ENCODE measurements at places on chromosomes 12 and 14.
A peak's percentile ranks its signal among the peaks of the same experiment; 100 is the strongest.

GRCh38 chr14:51308866-51309265 is 68.8 kb downstream of the TMX1 start:
- DNase-seq = no peak

DNA sequence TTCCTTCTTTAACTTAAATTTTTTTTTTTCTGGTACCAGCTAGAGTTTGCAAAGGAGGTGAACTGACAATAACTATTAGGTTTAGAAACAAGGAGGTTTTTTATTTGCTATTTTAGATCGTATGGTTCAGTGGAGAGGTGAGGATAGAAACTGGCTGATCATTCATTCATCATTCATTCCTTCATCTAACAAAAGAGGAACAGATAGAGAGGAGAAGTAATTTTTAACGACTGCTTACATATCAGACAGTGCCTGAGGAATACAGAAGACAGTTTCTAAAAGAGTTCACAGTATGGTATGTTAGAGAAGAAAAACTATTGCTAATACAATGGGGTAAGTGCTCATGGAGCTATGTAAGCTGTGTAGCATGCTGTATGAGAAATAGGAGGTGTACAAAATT is 111.1 kb downstream of the ERC1 start:
- no peak for DNase-seq

GRCh38 chr14:61513986-61514830 is 181.1 kb upstream of the HIF1A start:
- no peak for DNase-seq

DNA sequence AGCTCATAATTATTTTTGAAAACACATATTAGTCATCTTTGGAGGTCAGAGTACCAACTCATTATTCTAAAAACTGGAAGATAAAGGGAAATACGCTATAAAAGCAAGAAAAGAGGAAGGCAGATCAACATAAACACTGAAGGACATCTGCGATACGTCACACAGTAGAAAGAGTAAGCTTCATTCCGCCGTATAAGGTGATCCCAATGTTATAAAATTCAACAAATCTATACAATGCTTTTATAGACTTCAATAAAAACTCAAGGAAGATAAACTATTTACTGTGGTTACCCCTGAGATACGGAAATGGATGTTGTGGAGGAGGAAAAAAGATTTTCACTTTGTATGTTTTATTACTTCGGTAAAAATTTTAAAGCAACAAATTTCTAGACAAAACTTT is 92.6 kb downstream of the ITPR2 start:
- DNase-seq = no peak

- no peak for DNase-seq
Measured at GRCh38 chr14:71262441-71262840, 355.2 kb downstream of the PCNX1 start.

DNA sequence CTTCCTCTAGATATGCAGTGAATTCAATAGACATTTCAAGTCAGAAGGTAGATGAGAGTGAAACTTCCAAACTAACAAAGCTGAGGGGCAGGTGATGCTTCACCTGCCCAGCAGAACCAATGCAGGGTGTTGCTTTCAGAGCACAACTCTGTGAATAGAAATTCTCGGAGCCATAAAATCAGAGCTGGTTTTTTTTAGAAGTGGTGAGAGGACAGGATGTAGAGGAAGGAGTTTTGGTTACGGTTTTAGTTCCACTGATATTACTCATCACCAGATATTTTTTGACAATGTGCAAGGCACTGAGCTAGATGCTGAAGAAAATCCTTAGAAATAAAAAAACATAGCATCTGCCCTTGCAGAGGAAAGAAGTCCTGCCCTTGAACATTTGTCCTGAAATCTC is 62.2 kb downstream of the BMP4 start:
- DNase-seq = peak; percentile 64

GRCh38 chr12:32139064-32139421 is 32.4 kb downstream of the BICD1 start:
- peak; percentile 49 for DNase-seq

- no peak for DNase-seq
Measured at GRCh38 chr14:50798048-50798421, 32.9 kb downstream of the NIN start.

DNA sequence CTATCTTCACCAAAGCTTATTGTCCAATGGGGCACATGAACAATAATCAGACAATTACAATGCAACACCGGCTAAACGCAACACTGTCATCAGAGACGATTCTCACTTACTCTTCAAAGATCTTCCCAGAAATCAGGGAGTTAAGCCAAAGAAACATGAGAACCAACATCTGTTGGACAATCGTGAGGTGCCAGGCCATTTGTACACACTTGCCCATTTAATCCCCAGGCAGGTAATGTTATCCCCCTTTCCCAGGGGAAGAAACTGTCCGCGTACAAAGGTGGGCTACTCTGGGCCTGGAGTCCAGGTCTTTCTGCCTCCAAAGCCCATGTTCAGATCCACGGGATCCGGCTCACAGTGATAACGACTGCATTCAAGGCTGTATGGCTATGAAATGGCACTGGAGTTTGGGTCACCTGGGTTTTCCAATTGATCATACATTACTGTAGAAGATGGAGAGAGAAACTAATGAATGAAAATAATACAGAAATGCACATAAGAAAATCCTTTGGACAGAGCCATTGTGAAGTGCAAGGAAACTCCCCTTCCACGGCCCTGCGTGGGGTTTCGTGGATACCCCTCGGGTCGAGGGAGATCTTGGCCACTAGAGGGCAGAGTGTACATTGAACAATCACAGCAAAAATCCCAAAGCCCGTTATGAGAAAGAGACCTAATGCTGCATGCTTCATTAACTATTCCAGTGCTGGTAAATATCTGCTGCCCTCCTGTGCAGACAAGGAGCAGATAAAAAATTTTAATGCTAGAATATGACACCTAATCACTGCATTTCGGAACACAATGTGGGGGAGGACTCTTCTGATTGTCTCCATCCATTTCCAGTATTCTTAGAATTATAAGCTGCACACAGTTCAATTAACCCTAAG is 111.4 kb downstream of the EGLN3 start:
- peak; percentile 86 for DNase-seq

DNA sequence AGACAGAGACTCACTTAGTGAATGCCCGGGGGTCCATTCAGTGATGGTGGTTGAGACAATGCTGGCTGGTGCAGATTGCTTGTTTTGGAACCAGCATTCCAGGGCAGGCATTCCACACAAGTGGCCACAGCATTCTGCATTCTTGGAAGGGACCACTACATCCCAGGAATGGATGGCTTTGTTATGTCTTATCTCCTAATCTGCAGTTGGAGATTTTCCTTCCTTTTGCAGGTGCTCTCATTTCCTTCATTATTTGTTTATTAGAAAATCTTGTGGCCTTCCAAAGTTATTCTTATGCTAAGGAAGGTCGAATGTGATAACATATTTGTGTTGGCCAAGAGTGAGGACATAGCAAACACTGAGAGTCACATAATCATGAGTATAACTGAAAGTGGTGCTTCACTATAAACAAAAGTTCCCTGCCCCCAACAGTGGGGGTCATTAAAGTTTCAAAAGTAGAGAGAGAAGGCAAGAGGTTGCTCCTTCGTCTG is 66.0 kb downstream of the BMP4 start:
- DNase-seq = no peak

DNA sequence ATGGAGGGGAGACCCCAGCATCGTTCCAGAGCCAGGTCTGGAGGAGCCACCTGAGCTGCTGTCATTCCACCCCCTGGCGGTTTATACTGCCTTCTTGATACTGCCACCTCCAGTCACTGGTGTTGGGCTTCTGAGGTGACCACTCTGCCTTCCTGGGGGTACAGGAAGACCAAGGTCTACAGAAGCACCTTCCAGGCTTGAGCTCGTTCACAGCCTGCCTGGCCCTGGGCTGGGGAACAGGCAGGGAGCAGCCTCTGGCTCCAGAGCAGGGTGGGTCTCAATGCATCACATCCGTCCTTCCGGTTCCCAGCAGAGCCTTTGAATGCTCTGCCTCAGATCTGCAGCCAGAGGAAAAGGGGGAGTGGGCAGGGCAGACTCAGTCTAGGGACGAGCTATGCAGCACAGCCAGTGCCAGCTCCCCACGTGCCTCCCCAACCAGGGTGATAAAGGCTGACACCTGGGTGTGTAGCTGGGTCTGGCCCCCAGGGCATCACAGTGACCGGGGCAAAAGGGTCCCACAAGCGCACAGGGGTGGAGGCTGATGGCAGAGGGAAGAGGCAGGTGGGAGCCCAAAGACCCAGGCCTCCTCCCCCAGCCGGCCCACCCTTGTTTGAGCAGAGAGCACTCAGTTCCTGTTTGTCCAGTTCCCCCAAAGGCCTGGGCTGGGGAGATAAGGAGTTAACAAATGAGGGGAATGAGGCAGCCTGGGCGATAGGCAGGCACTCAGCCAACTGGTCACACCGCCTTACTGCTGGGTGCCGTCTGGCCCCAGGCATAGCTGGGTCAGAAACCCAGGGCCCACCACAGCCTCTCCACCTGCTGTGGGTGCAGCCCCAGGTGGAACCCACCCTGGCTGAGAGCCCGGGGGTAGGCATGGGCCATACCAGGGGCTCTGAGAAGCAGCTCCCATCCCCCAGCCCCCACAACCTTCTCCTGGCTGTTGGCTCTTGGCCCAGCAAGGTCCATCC is 17.1 kb downstream of the DEGS2 start:
- no peak for DNase-seq

- DNase-seq = peak; percentile 28
Measured at GRCh38 chr12:107329569-107330324, 236.4 kb upstream of the CRY1 start.

DNA sequence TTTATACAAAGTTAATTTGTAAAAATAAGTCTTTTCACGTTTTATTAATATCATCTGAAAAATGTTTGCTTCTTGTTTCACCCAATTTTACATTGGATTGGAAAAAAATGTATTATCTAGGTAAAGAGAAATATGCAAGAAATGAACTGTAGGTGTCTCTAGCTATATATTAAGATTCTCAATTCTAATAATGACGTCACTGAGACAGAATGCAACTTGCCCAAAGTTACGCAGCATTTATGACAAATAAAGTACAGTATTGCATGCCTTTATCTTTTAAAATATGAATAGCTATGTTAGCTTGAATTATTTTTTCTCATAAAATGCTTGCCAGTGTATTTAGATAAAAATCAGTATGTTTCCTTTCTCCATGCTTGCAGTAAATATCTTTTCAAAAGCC is 728.8 kb downstream of the RERGL start:
- no peak for DNase-seq

All from adipocyte (in vitro differentiated cells).